ENCODE measurements at places on chromosomes 6 and 20.
A peak's percentile ranks its signal among the peaks of the same experiment; 100 is the strongest.

DNA sequence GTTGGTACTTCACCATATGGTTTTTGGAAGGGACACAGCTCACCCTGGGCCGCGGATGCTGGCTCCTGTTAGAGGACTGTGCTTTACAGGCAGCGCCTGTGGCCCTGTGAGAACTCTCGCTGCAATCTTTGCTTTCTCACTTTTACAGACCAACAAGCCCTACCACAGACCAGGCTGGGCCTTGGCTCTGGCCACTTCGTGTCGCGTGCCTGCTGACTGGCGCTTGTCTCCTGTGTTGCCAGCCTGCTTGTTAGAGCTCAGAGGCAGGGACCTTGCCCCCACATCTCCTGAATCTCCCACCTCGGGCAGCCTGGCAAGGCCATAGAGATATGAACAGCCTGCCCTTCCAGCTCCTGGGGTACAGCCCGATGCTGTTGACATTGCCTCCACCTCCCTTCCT is 56.1 kb downstream of the SYNJ2 start:
- no peak for DNase-seq

DNA sequence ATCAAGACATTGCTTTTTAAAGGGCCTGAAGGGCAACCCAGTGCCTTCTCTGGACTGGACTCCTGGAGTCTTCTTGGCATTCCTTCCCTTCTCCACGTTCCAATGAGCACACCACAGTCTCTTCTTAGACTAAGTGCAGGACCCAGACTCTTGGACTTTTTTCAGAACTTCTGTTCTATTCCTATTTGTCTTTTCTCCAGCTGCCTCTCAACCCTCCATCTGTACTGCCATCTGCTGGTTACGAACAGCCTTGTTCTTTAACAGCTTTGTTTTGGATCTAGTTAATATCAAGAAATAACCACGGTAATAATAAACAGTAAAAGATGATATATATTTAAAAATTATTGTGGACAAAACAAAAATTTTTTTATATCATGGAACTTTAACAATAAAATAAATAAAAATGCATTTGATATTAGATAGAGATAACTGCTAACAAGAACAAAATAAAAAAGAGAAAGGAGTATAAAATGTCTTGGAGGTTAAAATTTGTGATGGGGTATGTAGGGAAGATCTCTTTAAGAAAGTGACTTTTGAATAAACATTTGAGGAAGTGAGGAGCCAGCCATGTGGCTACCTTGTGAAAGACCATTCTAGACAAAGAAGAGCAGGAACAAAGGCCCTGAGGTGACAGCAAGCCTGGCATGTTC is 105.1 kb upstream of the HCRTR2 start:
- peak; percentile 49 for DNase-seq

- no peak for DNase-seq
These were observed 182.8 kb downstream of the SASH1 start for GRCh38 chr6:148525453-148525852.

- DNase-seq = no peak
These were observed 41.6 kb upstream of the SLC22A2 start for GRCh38 chr6:160300076-160300695.

DNA sequence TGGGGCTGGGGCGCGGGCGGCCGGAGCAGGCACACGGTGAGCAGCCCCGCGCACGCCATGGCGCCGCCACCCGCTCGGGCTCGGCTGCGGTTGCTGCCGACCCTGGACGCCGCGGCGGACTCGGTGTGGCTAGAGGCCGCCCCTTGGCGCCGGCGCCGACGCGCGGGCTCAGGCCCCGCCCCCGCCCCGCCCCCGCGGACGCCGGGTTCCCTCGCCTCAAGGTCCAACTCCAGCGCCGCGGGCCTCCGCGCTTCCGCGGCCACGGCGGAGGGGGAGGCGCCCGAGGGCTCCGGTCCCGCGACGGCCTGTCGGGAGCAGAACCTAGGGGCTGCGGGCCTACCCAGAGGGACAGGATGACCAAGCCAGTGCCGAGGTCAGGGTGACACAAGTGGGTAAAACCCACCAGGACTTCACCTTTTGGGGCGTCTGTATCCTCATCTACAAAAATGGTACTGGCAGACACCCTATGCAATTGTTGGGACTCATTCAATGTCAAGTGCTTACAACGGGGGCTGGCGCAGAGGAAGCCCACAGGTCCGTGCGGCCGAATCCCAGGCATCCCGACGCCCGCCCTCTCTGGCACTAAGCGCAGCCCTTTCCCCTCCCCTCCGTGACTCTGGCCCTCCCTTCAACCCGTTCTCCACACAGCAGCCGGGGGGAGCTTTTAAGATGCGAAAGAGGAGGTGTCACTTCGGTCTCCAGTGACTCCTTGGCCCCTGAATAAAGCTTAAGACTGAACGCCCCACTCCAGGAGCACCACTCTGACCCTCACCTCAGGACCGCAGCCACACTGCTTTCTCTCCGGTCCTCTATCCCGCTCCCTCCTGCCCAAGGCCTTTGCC is at the start of gene NECAB3:
Gene NECAB3, minus strand, starts transcription at position 135 of the 842 bp plus-strand sequence. Its CDS starts 76 bp downstream, at position 59.
- no peak for DNase-seq

- no peak for DNase-seq
These were observed 4.6 kb downstream of the SDC4 start for GRCh38 chr20:45343532-45344167.

GRCh38 chr20:46350201-46350985 is 42.1 kb upstream of the CDH22 start:
- DNase-seq = no peak

GRCh38 chr6:142903812-142904211 is 41.2 kb downstream of the HIVEP2 start:
- DNase-seq = no peak

- no peak for DNase-seq
These were observed 88.4 kb downstream of the PXDC1 start for GRCh38 chr6:3663081-3663480.

GRCh38 chr6:46437671-46438221 is 53.5 kb downstream of the RCAN2 start:
- no peak for DNase-seq

- DNase-seq = no peak
These were observed 432.8 kb downstream of the PKHD1 start for GRCh38 chr6:51654647-51655046.

GRCh38 chr6:20464041-20464440 is 62.4 kb downstream of the E2F3 start:
- DNase-seq = no peak

- no peak for DNase-seq
These were observed 547 bp downstream of the SAMD5 start for GRCh38 chr6:147508866-147509608.

DNA sequence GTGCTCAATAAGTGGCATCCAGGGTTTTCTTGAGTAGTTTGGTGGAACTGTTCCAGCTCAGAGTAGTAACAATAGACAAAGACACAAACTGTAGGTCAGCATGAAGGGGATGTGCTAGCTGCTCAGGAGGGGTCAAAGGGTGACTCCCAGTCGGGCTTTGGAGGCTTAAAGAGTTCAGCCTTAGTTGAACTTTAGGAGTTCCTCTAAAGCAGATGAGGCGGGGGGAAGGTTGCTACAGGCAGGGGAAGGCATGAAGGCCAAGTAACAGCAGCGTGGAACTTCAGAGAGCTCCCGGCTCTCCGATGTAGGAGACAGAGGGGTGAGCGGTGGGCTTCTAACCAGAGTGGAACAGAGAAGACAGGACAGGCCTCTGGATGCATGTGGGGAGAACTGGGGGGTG is 115.5 kb upstream of the CD93 start:
- no peak for DNase-seq

DNA sequence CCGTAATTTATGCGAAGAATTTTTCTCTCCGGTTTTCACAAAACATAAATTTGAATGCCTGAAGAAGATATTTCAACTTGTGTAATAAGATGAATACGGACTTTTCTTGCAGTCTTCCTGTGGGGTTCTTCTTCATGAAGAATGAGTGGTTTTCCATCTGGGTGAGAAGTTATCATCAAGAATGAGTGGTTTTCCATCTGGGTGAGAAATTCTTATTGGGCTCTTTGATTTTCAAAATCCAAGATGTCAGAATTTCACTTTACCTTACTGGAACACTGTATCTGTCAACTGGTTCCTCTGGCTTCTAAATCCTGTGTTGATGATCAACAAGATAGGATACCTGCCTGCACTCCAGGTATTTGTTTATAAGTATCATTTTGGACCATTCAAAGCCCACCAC is 160.1 kb upstream of the C6orf118 start:
- DNase-seq = no peak

GRCh38 chr6:362231-362923 is 29.2 kb upstream of the IRF4 start:
- no peak for DNase-seq

DNA sequence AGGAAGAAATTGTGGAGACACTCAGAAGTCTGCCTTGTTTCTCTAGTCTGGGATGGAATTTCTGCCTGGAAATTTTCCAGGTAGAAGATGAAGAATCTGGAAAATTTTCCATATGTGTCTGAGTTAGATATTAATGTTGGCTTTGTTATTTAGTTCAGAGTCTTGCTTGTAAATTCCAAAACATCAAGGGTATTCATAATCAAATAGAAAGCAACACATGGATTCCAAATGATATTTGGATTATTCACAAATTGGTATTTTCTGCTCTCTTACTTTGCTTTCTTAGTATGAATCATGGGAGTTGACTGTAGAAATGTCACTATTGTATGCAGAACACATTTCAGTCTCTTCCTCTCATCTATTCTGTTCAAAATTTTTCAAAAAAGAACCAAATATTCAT is 116.0 kb downstream of the GRIK2 start:
- DNase-seq = no peak

- no peak for DNase-seq
These were observed at the start of gene PLCB4 for GRCh38 chr20:9068841-9069663. Gene PLCB4 (plus strand): TSS chr20:9069087. CDS start chr20:9307815, 238,728 bp downstream.

DNA sequence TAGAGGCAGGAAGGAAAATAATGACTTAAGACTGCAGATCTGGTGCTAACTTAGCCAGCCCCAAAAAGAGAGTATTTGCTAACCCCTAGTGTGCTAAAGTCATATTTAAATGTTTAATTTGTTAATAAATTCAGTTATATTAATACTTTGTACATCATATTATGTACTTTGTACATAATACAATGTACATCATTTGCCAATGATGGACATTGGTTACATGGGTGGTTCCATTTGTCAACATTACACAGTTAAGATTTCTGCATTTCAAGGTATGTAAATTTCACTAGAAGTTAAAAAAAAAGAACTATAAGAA is 63.9 kb upstream of the PIM1 start:
- DNase-seq = no peak

DNA sequence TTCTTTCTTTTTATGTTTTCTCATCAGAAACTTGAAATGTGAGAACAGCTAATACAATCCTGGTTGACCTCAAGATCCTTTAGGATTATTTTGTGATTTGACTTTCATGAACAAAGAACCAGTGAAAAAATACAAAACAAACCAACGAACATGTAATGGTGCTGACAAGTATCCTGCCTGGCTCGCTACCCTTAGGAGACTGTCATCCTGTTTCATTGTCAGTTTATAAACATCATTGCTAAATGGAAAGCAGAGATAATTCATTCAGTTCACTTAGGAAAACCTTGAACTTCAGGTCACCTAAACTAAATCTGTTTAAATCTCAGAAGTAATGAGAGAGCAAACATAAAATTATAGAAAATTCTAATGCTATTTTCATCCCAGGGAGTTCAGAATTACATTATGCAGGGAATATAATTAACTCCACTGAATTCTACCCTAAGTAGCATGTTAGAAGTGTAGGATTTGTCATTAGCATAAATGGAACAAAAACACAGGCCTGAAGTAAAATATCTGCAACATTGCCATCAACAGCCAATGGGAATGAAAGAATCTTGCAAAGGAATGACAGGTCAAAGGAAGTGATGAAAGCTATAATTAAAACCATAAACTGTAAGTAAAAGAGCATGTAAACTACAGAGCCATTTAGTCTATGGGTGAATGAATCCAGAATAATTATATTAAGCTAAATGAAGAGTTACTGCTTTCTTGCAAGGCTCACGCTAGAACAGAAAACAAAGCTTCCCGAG is 401.2 kb upstream of the MANEA start:
- DNase-seq = no peak

DNA sequence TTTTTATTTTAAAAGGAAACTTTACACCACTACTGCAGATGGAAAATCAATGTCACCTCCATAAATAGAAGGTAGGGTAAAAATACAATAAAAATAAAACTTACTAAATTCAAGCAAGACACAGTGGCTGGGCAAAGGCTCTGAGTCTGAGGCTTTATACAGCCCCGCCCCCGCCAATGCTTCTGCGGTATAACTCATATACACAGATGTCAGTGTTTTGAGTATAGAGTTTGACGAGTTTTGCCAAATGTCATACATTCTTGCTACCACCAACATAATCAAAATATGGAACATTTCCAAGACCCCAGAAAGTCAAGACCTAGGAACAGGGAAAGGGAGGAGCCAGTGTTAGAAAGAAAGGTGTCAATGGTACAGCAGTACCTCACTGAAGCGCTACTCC is 12.8 kb downstream of the NFATC2 start:
- DNase-seq = no peak

GRCh38 chr6:152941746-152942145 is 41.1 kb downstream of the FBXO5 start:
- no peak for DNase-seq

- no peak for DNase-seq
These were observed 151.6 kb upstream of the KCNG1 start for GRCh38 chr20:51174536-51174935.

- DNase-seq = no peak
These were observed 112.1 kb downstream of the TOX2 start for GRCh38 chr20:44026647-44027342.

- DNase-seq = no peak
These were observed 670.9 kb downstream of the HTR1B start for GRCh38 chr6:76792394-76792793.

DNA sequence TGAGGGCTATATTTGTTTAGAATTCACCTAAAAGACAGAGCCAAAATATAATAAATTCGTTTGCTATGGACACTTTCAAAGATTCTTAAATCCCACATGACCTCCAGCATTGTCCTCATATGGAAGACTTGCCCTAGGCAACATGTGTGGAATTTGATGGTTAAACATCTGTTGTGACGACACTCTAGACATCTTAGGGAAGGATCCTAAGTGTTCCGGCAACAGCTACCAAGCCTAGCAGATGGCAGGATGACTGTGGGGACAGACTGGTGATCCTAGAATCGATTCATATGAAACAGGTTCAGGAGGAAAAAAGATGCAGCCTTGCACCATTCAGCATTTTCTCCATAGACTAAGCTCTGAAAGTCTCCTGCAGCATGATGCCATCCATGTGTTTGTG is 77.6 kb upstream of the BACH2 start:
- no peak for DNase-seq

DNA sequence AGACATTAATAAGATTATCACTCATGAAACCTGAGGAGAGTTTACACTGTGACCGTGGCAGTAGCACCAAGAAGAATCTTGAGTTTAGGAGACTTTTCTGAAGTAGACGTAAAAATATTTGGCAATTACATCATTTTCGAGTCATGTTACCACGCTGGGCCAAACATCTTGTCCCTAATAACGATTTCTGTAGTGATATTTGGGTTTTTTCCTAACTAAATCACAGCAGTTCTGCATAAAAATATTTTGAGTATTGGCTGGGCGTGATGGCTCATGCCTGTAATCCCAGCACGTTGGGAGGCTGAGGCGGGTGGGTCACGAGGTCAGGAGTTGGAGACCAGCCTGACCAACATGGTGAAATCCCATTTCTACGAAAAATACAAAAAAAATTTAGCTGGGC is 262.4 kb downstream of the PHF3 start:
- DNase-seq = no peak

- no peak for DNase-seq
These were observed 11.0 kb downstream of the LY86 start for GRCh38 chr6:6599468-6599873.

Data from HCT116 (cell line).